Hematopoietic multipotent progenitor cell (in vitro differentiated cells): ENCODE measurements at places on chromosomes 12 and 14. TPM values are rescaled to one million over a fixed set of nuclear protein-coding genes. Genes with fewer than 3 reads are reported as not detected.

- no peak for DNase-seq
Measured at GRCh38 chr14:100285913-100286400, 20.3 kb downstream of the SLC25A29 start.

DNA sequence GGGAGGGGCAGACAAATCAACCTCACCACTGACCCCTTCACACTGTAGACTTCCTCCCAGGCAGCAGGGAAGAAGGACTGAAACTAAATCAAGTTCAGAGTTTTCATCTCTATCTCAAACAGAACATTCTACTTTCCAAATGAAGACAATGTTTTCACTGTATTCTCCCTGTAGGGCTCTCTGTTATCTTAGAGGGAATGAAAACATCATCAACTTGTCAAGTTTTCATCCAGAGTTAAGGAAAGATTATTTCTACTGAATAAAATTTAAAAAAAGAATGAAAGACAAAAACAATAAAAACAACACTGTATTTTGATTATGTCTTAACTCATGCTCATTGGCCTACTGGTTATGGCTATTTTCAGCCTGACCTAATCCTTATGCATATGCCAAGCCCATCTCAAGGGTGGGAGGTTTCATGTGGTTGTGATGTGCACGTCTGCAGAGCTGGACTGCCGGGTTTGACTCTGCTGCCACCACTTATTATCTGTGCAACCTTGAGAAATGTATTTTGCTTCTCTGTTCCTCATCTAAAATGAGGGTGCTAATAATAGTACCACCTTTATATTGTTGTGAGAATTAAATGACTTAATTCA lies 152.0 kb upstream of the AVPR1A start:
- DNase-seq: no peak

- no peak for DNase-seq
Measured at GRCh38 chr12:45125997-45126396, 75.1 kb upstream of the DBX2 start.

DNA sequence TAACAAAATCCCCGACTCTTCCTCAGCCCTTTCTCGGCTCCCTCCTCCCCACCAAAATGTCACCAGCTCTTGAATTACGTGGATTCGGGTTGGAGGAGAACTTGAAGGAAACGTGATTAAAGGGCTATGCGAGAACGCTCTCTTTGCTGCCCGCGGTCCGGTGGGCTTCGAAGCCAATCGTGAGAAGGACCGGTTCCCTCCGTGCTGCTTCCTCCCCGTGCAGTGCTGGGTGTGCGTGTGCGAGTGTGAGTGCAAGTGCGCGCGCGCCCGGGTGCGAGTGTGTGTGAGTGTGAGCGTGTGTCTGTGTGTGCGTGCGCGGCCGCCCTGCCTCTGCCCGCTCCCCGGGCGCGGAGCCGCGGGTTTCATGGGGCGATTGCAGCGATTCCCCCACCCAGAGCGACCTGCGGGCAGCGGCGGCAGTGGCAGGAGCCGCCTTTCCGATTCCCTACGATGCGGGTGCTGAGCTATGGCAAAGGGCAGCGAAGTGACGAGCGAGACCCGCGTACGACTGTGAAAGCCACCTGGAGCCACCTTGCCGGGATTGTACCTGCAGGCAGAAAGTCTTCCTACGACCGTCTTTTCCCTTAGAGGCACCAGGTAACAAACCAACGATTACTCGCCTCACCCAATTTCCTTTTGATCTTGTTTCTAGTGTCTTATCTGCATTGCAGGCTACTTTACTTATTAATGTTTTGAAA lies 1.4 kb downstream of the LRFN5 start:
- no peak for DNase-seq

The OR6C68 gene
- not detected for total RNA-seq

The FRMD6 gene
- total RNA-seq: 16.2 TPM
